H7 (cell line): ENCODE measurements at places on chromosomes 2 and 18. TPM values are rescaled to one million over a fixed set of nuclear protein-coding genes. Genes with fewer than 3 reads are reported as not detected.

DNA sequence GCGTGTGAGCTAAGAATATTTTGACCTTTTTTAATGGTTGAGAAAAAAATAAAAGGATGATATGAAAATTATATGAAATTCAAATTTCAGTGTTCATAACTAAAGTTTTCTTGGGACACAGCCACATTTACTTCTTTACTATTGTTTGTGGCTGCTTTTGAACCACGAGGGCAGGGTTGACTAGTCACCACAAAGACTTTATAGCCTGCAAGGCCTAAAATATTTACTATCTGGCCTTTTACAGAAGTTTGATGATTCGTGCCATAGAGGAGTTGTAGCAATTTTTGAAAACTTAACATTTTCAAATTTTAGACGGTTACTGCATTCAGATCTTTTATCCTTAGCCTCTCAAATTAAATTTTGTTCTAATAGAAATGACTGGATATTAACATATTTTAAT is 69.9 kb downstream of the LIMS1 start:
- no peak for DNase-seq

The STARD6 gene
- total RNA-seq, result not detected in 2 replicates

The ELOA2 gene
- total RNA-seq, result not detected in 2 replicates

The LCT gene
- total RNA-seq, result 0.03 TPM in 1 of 2 replicates, not detected in the other

DNA sequence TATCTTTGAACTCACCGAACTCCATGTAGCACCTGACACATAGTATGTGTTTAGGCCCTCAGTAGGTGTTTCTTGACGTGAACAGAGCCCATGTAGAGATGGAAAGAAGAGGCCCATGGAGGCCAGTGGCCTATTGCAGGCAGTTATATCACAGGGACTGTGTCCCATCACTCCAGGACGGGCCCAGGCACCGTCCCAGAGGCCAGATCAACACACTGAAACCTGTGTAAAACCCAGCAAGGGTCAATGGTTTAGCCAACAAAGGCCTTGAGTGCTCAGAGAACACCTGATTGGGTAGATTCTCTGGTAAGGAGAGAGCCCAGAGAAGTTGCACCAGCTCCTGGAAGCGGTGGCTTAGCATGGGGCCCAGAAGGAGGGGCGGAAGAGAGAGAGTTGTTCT is 82.8 kb downstream of the INHBB start:
- no peak for DNase-seq

DNA sequence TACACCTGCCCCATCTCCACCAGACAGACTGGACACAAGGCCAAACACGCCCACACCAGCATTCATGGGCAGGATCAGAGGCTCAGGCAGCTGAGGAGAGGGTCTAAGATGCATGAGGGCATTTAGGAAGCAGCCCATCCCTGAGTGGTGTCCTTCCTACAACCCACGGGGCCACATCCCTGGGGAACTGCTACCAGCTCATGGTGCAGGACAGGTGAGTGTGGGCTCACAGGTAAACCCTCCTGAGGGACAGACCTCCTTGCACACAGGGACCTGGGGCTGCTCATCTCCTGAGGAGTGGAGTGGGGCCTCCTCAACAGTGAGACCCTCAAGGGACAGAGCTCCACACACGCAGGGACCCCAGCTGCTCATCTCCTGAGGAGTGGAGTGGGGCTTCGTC is 14.6 kb downstream of the PARD6G start:
- DNase-seq, result peak; percentile 6

The GATA6 gene
- 8.8 and 37.7 TPM in 2 replicates for total RNA-seq

GRCh38 chr2:233867993-233868532 is at the start of gene MSL3B:
Gene MSL3B, minus strand, starts transcription at chr2:233868386.
- DNase-seq, result peak; percentile 90

DNA sequence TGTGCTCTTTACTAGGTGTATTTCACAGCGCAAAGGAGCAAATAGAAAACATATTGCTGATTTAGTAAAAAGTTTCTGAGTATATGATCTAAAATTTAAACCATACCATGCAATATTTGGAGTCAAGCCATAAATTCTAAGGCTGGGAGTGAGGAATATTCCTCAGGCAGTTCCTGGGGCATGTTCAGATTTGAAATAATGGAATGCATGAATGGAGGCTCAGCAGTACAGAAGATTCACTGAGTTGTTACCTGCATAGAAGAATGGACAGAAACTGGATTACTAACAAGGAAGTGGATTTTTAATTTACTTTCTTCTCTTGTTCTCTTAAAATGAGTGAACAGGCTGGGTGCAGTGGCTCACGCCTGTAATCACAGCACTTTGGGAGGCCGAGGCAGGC is 441.0 kb upstream of the MAP2 start:
- no peak for DNase-seq

The CYP27A1 gene
- 14.3 and 15.4 TPM in 2 replicates for total RNA-seq

- DNase-seq, result no peak
Measured at GRCh38 chr2:143730953-143731260, 601.7 kb downstream of the ARHGAP15 start.

The PTPRN gene
- total RNA-seq, result 0.73 and 2.0 TPM in 2 replicates

GRCh38 chr2:74206180-74206688 is 7.8 kb downstream of the MTHFD2 start:
- DNase-seq, result no peak

GRCh38 chr2:239593455-239593854 is 192.6 kb upstream of the HDAC4 start:
- no peak for DNase-seq

The DTNA gene
- total RNA-seq, result 24.9 and 30.1 TPM in 2 replicates

DNA sequence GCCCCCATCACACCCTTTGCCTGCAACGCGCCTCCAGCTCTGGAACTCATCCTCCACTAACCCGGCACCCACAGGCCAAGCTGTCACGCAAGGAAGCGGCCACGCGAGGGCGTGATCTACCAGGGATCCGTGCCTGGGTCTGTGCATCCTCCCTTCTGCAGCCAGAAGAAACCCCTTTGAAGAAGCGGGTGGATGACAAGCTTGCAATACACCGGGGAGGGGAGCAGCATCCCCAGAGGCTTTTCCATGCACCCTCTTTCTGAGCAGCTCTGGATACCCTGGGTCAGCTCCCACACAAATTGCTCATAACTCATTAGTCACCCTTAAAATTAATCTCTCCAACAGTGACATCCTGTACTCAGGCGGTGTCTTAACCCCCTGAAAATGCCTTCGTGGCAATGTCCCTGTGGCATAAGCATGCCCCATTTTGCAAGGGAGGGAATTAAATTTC is 47.6 kb downstream of the PDCL3 start:
- peak; percentile 83 for DNase-seq

GRCh38 chr2:171042253-171042969 is 113.4 kb downstream of the GORASP2 start:
- DNase-seq, result no peak

- DNase-seq, result peak; percentile 65
Measured at GRCh38 chr2:36780231-36780839, 83.8 kb downstream of the VIT start.

- DNase-seq, result peak; percentile 38
Measured at GRCh38 chr2:221606424-221606823, 34.3 kb upstream of the EPHA4 start.

The HOXD10 gene
- total RNA-seq, result 0.03 TPM in 1 of 2 replicates, not detected in the other

The SLC23A3 gene
- total RNA-seq, result not detected in 2 replicates

DNA sequence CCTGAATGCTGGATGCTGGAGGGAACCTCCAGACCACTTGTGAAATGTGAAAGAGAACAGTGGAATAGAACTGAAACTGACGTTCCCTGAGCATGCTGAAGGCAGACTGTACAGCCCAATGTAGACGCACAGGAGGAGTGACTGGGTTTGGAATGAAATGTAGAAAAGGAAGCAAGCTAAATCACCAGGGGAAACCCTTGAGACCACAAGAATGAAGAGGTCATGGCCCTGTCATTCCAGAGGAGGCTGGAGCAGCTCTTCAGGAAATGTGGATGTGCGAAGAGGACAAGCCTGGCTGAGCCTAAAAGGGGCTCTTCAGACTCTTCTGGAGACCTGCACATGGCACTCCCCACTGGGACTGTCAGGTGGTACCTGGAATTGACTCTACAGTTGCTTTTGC is 118.5 kb upstream of the ALPP start:
- DNase-seq, result no peak

DNA sequence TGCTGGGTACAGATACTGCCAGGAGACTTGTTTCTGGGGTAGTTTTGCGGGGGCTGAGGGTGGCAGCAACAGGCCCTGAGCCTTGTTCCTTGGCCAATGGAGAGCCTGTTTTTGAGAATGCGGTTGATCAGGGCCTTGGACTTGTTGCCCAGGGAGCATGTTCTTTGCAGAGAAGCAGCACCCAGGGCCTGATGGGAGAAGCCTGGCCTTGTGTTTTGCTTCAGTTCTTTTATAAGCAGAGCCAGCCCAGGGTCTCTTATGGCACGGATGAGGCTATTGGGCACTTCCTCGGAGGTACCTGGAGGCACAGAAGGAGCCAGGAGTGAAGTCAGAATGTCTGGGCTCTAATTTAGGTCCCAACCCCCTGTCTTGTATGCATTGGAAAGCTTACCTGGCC is 85.1 kb upstream of the MCFD2 start:
- DNase-seq, result no peak

The TCF23 gene
- total RNA-seq, result not detected in 2 replicates

- no peak for DNase-seq
Measured at GRCh38 chr2:237065071-237065377, 20.7 kb upstream of the COPS8 start.

The MLPH gene
- total RNA-seq, result 1.1 and 6.1 TPM in 2 replicates

- DNase-seq, result no peak
Measured at GRCh38 chr2:158659483-158659882, 135.6 kb upstream of the DAPL1 start.

DNA sequence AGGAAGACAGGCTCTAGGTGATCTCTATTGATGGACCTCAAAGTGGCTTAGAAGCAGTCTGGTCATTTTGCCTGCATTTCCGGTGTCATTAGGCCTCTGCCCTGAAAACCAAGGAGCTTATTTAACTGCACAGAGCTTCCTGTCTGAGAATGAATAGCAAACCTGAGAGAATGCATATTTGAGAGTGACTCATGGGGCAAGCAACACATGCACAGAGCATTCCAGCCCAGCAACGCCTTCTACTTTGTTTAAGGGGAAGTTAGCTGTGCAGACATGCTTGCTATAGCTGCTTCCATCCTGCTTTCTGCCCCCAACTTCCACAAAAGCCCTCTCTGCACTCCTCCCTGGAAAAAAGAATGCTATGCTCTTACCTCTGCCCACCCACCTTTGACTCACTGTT is 232.8 kb downstream of the GRB14 start:
- DNase-seq, result no peak

The CD207 gene
- not detected in 2 replicates for total RNA-seq

DNA sequence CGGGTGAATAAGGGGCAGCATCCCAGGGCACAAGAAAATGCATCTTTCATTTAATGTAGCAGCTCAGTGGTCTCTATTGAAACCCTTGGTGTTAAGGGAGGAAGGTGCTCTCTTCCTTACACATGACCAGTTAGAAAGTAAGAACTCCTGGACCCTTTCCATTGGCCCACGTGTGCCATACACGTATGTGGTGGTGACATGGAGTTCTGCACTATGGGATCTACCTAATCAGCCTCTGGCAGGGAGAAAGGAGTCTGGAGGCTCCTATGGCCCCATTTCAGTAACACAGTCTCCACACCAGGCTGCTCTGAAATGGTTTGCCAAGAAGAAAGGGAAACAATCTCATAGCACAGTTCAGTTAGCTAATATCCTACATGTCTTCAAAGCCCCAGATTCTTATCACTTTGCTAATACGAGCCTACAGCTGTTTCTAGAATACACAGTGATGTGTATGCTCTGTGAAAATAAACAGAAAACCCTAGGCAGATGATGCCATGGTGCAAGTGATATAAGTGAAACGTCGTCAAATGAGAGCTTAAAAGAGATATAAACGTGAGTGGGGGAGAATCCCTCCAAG is 7.0 kb downstream of the EFEMP1 start:
- no peak for DNase-seq

DNA sequence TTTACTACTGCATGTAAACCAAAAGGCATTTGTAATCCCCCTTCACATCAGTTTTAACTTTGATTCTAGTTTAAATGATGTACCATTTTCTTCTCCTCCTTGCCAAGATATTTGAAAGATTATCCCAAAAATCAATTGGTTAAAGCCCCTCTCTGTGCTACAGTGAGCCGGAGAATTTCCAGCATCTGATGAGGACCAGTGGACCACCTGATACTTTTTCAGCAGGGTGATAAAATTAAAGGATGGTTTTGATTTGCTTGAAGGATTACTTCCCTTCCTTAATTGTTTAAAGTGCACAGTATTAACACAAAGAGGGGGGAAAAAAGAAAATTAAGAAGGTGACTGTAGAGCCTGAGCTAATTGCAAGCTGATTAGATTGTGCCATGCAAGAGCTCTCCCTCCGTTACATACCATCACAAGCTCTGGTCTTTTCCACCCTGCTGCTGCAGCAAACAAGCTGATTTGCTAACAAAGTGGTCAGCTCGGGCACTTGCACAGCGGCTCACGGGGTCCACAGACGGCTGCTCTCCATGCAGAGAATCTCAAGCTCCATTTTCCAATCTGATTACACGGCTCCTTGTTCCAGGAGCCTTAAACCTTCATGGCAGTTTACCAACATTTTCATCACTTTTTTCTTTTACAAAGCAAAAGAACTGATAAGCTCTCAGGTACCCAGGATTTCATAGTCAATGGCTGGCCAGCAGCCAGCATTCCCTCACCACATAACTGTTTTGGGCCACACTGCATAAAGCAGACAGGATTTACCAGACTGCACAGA is 22.1 kb downstream of the FIGN start:
- no peak for DNase-seq

DNA sequence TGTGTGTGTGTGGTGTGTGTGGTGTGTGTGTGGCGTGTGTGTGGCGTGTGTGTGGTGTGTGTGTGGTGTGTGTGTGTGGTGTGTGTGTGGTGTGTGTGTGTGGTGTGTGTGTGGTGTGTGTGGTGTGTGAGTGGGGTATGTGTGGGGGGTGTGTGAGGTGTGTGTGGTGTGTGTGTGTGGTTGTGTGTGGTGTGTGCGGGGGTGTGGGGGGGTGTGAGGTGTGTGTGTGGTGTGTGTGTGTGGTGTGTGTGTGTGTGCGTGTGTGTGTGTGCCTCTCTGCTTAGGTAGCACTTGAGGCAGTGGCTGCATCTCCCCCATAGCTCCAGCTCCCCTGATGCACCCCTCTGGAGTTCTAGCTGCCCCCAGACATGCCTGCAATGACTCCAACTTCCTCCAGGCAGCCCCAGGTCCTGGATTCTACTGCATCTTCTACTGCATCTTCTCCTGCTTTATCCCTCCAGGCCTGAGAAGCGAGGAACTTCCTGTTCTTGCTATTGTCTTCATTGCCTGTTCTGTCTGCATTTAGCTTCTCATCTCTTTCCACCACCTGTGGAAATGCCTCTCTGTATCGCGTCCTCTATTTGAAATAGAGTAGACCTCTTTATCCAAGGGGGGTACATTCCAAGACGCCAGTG is 22.2 kb upstream of the MLPH start:
- DNase-seq, result no peak

GRCh38 chr2:10449838-10450691 is 1.9 kb upstream of the ODC1 start:
- DNase-seq, result peak; percentile 51

- DNase-seq, result no peak
Measured at GRCh38 chr2:157672129-157672528, 43.5 kb upstream of the ACVR1C start.
